ENCODE measurements at places on chromosomes 13 and 19.
A peak's percentile ranks its signal among the peaks of the same experiment; 100 is the strongest.

GRCh38 chr13:52787235-52787634 is 47.6 kb upstream of the CNMD start:
- no peak for DNase-seq

DNA sequence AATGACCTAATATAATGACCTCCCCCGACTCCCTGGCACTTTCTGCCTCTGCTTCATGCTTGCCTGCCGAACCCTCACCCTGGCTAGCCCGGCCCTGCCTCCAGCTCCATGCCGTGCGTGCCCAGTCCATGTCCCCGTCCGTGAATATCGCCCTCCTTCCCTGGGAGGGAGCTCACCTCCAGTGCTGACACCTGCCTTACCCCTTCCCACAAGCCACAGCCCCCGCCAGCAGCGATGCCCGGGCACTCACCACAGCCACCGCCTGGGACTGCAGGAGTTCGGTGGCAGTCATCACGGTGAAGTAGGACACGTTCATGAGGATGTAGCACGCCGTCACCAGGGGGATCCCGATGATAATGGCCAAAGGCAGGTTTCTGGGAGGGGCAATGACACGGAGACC is 10.0 kb downstream of the SLC7A9 start:
- DNase-seq = no peak

DNA sequence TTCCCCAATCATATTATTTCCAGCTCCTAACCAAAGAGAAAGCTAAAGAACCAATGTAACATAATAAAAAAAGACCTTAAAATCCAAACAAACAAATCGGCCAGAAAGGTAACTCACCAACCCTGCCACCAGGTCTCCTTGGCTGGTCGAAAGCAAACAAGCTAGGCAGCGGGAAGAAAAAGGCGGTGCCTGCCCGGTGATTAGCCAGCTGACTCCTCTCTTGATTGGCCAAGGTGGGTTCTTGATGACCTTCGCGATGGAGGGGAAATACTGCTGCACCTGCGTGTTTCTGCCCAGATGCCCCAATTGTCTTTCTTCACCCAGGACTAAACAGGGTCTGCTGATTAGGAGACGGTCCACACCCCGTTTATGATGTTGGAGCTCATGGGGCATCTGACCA is at the start of gene NLRP11:
Gene NLRP11, minus strand, starts transcription at position 154 of the 400 bp plus-strand sequence. CDS start 13,825 bp downstream, outside the sequence.
- no peak for DNase-seq

DNA sequence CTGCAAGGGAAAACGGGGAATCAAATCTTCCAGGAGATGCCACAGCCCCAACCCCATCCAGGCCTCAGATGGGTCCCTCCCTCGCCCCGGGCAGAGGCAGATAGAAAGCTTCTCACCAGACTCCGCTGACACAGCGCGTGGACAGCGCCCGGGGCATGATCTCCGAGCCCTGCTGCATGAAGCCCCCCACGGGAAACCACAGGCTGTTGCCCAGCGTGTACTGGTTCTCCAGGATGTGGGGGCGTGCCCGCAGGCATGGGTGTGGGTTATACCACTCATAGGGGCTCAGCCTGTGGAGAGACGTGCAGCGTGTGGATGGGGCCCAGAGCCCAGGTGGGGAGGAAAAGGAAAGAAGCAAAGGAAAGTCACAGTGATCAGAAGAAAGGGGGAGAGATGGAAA is 27.2 kb upstream of the ATP1A3 start:
- no peak for DNase-seq

GRCh38 chr13:37385956-37386670 is 212.5 kb downstream of the POSTN start:
- DNase-seq = no peak

DNA sequence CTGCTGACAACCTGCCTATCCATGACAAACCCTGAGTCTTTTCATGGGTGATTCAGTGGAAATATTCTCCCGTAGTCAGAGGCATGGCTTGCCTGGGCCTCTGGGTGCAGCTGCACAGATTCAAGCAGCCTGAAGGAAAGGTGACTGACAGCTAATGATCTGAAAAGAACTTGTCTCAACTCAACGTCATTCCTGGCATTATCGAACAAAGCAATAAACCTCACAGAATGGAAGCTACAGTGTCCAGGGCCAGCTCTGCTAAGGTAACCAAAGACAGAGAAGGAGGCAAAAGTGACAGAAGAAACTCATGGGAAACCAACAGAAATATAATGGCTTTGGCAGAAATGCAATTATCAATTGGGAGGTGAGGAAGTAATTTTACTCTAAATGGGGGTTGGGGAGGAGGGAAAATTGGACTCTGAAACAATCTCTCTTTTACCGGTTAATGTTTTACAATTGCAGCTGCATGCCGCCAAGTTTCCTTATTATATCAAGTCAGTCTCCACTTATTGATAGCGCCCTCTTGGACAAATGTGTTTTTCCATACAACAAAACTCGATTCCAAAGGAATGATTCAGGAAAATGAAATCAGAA is 12.9 kb downstream of the STARD13 start:
- DNase-seq = no peak

DNA sequence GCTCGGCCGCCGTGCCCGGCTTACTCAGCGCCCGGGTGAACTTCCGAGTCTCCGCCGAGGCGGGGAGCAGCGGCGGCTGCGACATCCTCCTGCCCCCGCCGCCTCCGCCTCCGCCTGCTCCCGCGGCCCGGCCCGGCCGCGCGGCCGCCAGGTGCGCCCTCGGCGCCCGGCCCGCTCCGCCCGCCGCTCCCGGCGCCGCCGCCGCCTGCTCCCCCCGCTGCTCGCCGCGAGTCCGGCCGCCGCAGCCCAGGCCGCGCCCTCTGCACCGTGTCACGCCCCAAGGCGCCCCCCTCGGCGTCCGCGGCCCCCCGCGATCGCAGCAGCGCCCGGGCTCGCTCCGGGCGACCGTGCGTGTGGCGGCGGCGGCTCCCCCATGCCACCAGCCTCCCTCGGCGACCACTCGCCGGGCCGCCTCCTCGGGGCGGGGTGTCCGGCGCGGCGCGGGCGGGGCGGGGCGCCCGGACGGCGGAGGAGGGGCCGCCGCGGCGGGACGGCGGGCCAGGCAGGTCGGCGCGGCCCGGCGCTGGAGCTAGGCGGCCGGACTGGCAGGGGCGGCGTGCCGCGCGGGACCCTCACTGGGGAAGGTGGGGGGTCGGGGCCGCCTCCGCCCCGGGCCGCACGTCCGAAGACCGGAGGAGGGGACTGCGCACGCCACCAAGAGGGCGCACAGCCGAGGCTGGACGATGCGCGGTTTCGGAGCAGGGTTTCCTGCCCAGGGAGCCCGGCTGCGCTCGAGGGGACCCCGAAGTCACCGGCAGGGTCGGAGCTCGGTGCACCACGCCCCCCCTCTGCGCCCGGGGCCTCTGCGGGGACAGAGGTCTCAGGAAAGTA is 108.6 kb upstream of the DOCK9 start:
- DNase-seq = peak; percentile 60
